ENCODE measurements at places on chromosomes 1 and 21.
A peak's percentile ranks its signal among the peaks of the same experiment; 100 is the strongest.

- no peak for DNase-seq
Observed at GRCh38 chr1:17188889-17189631, 15.9 kb upstream of the PADI1 start.

GRCh38 chr1:160032165-160032820, 503 bp upstream of the PIGM start:
- DNase-seq = no peak

- DNase-seq = no peak
Observed at GRCh38 chr1:192884241-192884640, 75.4 kb downstream of the RGS2 start.

DNA sequence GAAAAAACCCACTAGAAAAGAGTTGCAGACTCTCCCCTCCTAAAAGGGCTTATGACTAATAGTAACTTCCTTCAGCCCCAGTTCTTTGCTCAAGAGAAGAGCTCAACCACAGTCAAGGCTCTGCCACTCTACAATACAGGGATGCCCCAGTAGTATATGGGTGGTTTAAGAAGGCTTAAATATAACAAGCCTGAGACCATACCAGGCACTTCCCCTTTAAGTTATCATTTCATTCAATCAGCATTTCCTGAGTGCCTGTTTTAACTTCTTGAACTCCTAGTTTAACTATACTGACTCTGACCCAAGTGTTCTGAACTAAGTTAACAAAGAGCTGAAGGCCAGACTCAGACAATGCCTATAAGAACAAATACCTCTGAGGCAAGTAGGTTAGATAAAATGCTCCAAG, 19.8 kb downstream of the PRPF38A start:
- DNase-seq = no peak

GRCh38 chr1:207711285-207711684, 40.6 kb upstream of the CD46 start:
- DNase-seq = no peak

GRCh38 chr1:5998051-5998905, 6.1 kb upstream of the NPHP4 start:
- DNase-seq = no peak

GRCh38 chr1:112634367-112634766, 14.7 kb downstream of the CAPZA1 start:
- no peak for DNase-seq

DNA sequence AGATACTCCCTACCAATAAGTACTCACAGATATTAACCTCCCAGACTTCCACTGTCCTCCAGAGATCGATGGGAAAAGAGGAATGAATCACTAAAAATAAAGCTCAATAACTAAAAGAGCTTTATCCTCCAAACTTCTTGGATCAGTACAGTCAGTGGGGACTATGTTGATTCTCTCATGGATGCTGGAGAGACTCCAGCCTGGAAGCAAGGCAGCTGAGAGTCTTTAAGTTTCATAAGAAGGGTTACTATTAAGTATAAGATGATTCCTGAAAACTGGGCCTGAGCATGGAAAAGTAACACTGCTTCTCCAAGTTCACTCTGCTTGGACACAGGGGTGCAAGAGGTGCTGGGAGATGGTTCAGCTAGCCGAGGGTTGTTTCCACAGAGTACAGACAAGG, 6.2 kb upstream of the DDR2 start:
- peak; percentile 85 for DNase-seq

DNA sequence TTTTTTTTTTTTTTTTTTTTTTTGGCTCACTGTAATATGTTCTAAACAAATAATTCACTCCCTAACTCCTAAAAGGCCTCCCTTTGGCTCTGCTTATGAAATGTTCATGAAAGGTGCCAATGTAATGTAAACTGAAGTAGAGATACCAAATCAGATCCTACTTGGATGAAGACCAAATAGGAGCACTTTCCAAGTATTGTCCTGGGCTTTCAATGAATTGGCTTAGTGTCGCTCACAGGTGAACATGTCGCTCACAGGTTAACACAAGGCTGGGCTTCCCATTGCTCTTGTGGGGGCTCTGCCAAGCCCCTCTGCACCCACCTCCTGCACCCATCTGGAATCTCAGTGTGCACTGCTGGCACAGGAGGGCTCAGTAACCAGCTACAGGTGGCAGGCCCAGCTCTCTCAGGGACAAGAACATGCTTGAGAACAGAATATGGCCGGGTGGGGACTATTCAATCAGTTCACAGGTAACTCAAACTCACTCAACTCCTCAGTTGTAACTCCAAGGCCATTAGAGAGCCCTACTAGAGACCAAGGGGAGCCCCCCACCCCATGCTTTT, 10.6 kb upstream of the CD58 start:
- DNase-seq = no peak

- no peak for DNase-seq
Observed at GRCh38 chr1:118043624-118044023, 114.1 kb downstream of the WDR3 start.

- no peak for DNase-seq
Observed at GRCh38 chr1:84834419-84835064, 58.5 kb downstream of the LPAR3 start.

- DNase-seq = no peak
Observed at GRCh38 chr21:42097274-42097673, 26.2 kb downstream of the UMODL1 start.

- DNase-seq = peak; percentile 86
Observed at GRCh38 chr1:19643602-19644394, at the start of gene NBL1. NBL1 (plus strand) TSS chr1:19644311; CDS start chr1:19655031, 10,720 bp downstream.

- peak; percentile 44 for DNase-seq
Observed at GRCh38 chr1:102853136-102853535, 255.2 kb downstream of the COL11A1 start.

GRCh38 chr1:228152918-228153258, 3.2 kb downstream of the GJC2 start:
- no peak for DNase-seq

DNA sequence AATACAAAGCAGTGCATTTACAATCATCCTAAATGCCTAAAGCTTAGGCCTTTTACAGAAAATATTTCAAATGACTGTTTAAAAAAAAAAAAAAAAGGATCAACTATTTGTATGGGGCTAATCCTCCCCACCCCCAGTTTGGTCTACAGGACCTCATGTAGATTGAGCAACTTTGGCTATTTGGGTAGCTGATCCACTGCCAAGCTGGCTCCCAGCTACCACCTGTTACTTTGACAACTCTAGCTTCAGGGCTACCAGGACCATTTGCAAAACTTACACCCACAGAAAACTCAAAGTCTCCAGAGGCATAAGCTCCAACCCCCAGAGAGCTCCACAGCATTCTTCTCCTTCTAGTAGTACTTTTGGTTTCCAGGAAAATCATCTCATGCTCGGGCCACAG, 29.4 kb downstream of the JAK1 start:
- no peak for DNase-seq

DNA sequence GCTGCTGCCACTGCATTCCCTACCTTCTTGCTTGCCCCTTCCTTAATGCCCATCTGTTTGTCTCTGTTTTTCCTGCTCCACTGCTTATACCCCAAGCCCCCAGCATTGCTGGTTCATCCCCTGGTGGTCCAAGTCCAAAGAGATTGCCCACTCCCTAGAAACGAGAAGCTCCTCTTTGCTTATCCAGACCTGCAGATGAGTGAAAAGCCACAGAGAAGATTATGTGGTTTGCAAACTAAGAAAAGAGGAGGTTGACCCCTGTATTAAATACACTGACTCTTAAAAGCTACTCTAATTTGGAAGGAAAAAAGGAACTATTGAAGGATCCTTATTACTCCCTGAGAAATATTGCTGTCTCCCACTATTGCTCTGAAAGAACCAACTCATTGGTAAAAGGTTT, 146.8 kb upstream of the RAB4A start:
- no peak for DNase-seq

- DNase-seq = no peak
Observed at GRCh38 chr21:42013931-42014330, 3.8 kb upstream of the ZBTB21 start.

GRCh38 chr1:47238935-47239592, 7.0 kb upstream of the TAL1 start:
- DNase-seq = no peak

GRCh38 chr1:233614173-233614742, 352 bp downstream of the KCNK1 start:
- peak; percentile 48 for DNase-seq

DNA sequence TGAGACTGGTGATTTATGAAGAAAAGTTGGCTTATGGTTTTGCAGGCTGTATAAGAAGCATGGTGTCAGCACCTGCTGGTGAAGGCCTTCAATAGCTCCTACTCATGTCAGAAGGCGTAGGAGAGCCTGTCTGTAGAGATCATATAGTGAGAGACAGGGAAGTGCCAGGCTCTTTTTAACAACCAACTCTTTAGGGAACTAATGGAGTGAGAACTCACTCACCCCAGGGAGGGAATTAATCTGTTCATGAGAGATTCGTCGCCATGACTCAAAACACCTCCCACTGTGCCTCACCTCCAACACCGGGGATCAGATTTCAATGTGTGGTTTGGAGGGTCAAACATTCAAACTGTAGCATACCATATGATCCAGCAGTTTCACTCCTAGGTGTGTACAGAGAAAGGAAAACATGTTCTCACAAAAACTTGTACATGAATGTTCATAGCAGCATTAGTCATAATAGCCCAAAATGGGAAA, 72.6 kb downstream of the TTC3 start:
- DNase-seq = no peak

DNA sequence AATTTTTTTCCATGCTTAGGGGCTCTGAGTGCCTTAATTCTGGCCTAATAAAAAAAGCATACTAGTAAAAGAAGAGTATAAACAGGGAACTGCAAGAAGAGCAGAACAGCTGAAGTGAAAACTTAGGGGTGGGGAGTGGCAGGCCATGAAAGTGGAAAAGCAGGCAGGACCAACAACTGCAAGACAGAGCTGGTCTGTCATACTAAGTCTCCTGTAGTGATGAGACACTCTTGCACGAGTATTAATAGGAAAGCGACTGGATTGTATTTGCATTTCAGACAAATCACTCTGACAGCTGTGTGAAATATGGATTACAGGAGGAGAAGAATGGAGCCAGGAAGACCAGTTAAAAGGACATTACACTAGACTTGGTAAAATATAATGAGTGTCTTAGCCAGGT, 449.9 kb downstream of the NUF2 start:
- DNase-seq = no peak

GRCh38 chr1:71986160-71986559, 296.2 kb downstream of the NEGR1 start:
- DNase-seq = peak; percentile 26

DNA sequence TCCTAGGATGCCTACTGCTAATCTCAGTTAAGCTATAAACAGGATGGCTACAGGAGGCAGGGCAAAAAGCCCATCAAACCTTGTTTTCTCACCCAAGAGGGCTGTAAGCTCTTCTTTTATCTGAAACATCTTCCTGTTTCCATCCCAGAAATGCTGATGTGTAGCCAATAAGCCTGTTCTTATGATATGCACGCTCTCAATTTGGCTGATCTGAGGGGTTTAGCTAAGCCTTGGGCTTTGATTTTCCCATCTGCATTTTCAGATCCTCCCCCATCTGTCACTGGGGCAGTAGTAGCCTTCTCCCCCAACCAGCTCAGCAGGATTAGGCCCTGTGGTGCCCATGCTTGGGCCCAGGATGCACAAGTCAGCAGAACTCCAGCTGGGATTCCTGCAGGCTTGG, 105.0 kb downstream of the BRINP2 start:
- no peak for DNase-seq

DNA sequence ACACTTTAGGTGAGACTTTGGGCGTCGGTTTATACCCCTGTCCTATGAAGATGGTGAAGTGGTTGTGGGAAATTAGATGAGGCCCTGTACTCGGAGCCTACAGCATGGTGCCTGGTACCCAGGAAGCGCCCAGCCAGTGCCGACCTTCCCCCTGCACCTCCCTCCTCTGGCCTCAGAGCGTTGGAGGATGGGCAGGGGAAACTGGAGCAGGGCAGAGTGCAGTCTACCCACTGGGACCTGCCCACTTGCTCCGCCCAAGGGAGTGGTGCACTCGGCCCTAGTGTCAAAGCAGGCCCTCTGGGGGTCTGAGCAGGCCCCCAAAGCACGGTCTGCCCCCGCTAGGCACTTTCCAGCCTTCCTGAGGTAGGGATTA, 13.0 kb upstream of the TTC22 start:
- DNase-seq = no peak

GRCh38 chr1:203465948-203466347, 9.7 kb upstream of the PRELP start:
- DNase-seq = peak; percentile 58

GRCh38 chr1:46577671-46578070, 26.2 kb upstream of the KNCN start:
- DNase-seq = no peak
